EL (cell line): ENCODE measurements at places on chromosomes 12 and 14.

DNA sequence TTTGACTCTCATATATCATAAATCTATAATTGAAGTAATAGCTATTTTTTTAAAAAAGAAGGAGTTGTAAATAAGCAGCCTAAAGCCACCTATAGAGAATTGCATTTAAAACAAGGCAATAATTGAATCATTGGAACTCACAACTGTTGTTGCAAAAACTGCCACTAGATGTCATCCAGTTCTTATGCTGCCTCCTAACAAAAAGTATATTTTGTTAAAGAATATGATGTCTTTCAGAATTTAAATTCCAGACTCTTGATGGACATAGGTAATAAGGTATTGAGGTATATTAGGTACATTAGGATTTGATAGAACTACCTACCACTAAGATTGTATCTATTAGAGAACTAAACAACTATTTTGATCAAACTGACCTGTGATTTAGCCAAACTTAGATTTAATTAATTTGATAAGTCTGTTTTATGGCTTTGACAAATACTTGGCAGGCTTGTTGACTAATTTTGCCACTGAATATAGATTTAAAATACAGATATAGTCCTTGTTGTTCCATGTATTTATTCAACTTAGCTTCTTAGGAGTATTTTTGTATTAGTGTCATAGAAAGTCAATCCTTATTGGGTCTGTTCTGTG is 401.4 kb downstream of the RPL10L start:
- peak; percentile 11 for DNase-seq

DNA sequence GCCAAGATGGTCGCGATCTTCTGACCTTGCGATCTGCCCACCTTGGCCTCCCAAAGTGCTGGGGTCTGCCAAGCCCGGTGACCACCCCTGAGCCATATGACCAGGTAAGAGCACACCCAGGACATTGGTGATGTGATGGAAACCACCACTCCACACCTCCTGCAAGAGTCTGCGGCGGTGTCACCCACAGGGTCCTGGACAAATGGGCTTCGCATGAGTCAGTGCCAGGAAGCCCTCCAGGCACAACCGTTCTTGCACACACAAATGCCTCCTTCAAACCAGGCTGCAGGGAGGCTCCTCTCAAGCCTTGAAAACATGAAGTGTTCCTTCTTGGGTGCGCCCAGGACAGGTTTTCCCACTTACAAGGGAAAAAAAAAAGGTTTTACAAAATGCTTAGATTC is 16.6 kb downstream of the PITPNM2 start:
- DNase-seq: peak; percentile 29

DNA sequence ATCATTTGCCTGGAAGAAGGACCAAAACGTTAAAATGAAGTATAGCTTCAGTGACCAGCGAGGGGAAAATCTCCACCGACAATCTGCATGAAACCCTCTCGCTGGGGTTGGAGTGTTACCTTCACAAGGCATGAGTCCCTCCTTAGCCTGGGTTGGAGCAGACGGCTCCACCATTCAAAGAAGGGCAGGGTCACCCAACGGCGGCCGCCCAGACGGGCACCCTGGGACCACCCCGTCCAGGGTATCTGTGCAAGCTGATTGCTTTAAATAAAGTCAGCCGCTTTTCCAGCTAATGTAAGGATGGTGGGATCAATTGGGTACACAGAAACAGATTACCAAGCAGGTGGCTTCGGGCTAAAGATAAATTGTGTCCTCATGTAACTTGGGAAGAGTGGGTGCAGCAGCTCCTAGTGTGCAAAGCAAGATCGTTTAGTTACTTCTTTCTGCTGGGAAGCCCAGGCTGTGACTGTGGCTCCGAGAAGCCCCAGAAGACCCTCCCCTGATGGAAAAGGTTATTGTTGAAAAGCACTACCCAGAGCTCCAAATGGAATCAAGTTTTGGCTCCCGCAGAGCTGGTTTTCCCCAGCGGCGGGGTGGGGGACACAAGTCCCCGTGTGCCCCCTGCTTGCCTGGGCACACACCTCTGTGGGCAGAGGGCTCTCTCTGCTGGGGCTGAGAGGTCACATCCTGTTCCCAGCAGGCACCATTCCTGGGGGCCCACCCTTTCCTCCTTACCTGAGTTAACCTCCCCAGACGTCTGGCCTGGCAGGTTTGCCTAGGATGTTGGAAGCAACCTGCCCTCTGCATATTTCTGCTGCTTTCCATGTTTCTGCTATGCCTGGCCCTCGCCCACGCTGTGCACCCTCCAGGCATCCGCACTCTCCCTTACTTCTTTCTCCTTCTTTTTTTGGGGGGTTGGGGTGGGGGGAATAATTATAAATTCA is 318.6 kb upstream of the DIO3 start:
- DNase-seq: no peak

GRCh38 chr14:35740215-35740614 is 68.9 kb downstream of the RALGAPA1 start:
- no peak for DNase-seq

DNA sequence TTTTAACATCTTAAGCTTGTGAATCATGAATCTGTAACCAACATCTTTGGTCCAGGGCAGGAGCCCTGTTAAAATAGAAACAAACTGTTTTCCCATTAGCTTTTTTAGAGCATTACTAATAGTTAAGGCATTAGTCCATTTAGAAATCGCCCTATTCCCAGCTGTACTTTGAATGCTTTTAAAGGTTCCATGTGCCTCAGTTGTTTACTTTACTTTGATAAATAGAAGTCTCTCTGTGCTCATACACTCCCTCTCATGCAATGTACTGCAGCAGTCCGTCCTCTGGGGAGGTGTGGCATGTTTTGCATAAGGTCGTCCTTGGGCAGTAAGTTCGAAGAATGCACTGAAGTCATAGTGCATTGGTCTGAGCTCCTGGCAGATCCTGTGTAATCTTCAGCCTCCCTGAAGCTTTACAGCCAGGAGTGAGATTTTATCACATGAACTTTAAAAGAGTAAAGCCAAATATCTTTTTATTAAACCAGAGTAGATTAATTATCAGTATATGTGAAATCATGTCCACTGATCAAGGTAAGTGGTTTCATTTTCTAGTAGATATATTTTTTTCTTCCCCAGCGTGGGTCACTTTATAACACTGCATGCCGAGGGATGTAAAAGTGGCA is 134.7 kb downstream of the FGD4 start:
- DNase-seq: peak; percentile 93

- no peak for DNase-seq
These were observed 9.7 kb downstream of the TNS2 start for GRCh38 chr12:53059434-53060063.

DNA sequence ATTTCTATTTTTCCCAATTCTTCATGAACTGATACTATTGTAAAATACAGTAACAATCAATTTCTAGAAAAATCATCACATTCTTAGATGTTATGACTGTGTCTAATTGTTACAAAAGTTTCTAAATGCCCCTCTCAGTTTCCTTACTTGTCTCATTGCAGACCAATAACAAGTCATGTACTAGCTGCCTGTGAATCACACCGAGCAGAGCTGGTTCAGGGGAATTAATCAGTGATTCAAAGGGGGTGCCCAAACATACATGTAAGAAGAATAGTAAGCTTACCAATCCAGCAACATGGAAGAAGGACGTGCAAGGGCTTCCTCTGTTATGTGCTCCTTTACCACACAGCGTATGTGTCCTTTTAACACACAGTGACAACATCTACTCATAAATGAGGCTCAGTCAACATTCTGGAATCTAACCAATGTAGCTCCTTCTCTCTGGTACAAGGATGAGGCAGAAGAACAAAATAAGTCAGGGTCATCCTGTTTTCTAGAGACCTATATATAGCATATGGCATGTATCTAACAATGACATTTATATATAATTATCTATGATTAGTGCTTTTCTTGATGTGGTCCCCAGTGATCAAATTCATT is 126.4 kb downstream of the SCN8A start:
- DNase-seq: peak; percentile 38

- no peak for DNase-seq
These were observed 15.3 kb upstream of the MYF6 start for GRCh38 chr12:80692114-80692513.

DNA sequence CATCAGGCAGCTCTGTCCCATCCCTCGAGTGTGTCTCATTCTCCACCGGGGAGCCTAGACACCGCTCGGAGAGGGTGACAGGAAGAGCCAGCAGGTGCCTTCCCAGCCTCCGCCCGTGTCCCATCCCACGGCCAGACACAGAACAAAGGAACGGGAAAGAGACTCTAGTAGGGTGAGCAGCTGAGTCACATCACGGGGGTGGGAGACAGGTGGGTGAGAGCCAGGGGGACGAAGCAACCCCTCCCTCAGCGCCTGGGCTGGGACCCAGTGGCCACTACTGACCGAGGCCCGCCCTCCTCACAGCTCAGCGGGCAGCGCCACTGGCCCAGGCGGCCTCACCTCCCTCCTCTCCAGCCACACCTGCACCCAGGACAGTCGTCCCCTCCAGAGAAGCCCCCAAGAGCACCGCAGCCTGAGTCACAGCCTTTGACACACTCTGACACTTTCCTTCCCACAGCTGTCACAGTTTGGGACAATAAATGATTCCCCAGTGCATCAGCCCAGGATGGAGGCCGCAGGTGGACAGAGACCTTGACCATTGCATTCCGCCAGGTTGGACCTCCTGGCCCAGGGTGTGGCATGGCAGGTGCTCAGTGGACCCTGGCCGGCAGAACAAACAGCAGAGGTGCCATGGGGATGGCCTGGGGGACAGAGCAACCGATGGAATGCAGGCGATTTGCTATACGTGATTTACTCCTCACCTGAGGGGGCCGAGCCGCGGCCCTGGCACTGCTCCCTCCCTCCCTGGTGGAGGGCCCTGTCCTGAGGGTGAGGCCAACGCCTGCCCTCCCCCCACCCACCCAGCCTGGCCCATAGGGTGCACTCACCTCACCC is 45.4 kb upstream of the GALNT9 start:
- DNase-seq: no peak

GRCh38 chr12:130909111-130909510 is 37.2 kb downstream of the RAN start:
- DNase-seq: no peak

- no peak for DNase-seq
These were observed 29.4 kb downstream of the CORO1C start for GRCh38 chr12:108701779-108702441.

- DNase-seq: no peak
These were observed 98.3 kb downstream of the DNAH10 start for GRCh38 chr12:123860377-123860776.

DNA sequence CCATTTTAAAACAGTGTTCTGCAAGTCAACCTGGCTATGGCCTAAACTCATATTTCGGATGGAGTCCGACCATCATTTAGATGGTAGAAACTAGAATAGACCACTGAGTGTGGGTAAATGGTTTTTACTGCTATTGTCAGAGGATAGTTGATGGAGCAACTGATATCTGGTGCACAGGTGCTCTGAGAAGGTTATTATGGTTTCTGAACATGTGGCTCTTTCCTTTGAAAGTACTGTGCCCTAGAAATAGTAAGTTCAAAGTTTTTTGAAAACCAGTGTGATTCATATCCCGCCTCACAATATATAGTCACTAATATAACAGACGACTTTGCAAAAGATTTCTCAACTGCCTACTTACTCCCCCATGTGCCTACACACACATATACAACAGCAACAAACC is 64.4 kb upstream of the BTG1 start:
- DNase-seq: no peak

DNA sequence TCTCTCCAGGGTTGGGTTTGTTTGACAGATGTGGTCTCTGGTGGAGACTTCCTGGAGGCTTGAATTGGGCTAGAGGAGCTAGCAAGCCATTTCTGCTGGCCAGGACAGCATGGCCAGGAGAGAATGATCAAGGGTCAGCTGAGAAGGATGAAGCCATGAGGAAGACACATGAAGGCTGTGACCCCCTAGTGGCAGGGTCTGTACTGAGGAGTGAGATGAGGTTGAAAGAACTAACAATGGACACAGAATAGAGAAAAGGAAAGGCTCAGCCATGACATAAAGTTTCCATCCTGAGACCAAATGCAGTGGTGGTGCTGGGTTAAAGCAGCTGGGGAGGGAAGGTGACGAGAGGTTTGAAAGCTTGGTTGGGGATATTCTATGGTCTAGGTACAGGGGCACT is 89.9 kb downstream of the NT5DC3 start:
- DNase-seq: no peak

DNA sequence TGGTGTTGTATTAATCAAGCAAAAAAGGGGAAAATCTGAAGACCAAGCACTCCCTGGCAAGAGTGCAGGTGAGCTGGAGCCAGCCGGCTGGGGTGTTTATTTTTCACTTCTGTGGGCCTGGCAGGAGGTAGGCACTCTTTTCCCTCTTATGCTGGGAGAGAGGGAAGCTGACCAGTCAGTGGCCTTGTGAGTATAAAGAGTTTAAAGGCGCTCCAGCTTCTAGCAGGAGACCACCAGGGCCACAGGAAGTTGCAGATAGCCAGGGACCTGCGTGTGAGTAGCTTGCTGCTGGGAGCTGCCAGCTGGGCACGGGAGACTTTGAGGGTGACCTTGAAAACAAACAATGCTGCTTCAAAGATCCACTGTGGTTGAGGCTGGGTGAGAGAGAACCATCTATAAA is 217.4 kb upstream of the PWP1 start:
- DNase-seq: no peak

DNA sequence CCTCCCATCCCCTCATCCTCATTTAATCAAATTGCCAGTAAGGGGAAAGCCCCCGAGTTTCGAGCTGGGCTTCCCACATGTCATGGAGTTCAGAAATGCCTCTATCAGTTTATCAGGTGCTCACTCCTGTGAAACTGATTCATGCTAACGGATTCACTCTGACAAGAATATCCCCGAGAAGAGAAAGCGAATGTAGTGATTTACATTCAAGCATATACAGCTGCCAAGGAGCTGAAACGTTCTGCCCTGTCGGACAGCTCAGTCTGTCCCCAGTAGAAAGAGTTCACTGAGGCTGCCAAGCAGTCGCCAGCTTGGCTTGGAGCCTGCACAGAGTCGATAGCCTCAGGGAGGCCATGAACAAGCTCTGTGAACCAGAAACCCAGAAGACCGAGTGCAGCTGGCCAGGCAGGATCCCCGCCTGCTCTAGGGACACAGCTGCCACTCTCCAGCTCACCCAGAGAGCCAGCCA is 88.4 kb downstream of the TMCC3 start:
- peak; percentile 42 for DNase-seq

DNA sequence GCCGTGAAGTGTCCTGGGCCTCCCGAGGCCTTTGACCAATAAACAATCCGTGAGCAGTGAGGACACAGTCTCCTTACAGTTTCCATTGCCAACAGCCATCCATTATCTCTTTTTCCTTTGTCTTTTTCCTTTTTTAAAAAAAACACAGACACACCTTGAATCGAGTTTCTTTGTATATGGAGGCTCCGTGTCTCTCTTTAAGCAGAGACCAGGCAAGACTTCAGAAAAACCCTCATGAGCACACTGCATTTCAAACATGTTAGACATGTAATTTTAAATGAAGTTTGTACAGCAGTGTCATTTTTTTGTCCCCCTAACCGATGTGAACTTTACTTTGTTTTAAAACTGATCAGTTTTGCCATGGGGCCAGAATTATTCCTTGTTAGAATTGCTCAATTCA is 111.1 kb downstream of the SPTSSA start:
- DNase-seq: no peak

- DNase-seq: no peak
These were observed 16.0 kb downstream of the RPS6KL1 start for GRCh38 chr14:74906925-74907521.

- no peak for DNase-seq
These were observed 19.5 kb upstream of the NUP107 start for GRCh38 chr12:68667291-68667690.

- peak; percentile 72 for DNase-seq
These were observed 11.2 kb upstream of the GNPNAT1 start for GRCh38 chr14:52802597-52802996.
